ENCODE measurements at places on chromosomes 2 and 18.

DNA sequence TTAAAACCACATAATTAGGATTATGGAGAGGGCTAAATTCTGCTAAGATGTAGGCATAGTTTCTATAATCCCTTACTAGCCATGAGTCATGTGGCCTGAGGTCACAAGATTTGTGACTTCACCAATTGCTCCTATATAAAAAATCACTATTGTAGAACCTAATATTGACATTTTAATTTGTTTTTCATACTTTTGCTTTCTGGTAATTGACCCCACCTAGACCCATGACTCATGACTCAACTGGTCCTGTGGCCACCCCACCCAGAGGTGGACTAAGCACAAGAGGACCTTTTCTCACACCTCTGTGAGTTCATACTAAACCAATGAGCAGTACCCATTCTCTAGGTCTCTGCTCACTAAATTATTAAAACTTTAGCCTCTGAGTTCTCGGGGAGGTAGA lies 1567.5 kb upstream of the LRRTM1 start:
- no peak for DNase-seq

DNA sequence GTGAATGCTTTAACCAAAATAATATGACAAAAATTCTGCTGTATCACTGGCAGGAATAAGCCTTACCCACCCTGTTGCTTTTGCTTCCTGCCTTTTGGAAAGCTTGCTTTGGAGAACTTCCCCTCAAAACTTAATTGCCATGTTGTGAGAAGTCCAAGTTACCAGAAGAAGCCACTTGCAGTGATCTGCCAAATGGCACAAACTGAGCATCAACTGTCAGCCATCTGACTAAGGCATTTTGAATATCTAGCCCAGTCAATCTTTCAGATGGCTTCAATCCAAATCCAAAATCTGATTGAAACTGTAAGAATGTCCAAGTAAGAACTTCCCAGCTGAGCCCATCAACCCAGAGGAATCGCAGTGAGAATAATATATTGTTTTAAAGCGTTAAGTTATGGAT lies 216.5 kb upstream of the ZC3H15 start:
- DNase-seq, result no peak

GRCh38 chr2:232894251-232894650 lies 24.2 kb downstream of the SNORC start:
- DNase-seq, result no peak

GRCh38 chr18:24018299-24018886 lies 3.8 kb downstream of the TTC39C start:
- no peak for DNase-seq

DNA sequence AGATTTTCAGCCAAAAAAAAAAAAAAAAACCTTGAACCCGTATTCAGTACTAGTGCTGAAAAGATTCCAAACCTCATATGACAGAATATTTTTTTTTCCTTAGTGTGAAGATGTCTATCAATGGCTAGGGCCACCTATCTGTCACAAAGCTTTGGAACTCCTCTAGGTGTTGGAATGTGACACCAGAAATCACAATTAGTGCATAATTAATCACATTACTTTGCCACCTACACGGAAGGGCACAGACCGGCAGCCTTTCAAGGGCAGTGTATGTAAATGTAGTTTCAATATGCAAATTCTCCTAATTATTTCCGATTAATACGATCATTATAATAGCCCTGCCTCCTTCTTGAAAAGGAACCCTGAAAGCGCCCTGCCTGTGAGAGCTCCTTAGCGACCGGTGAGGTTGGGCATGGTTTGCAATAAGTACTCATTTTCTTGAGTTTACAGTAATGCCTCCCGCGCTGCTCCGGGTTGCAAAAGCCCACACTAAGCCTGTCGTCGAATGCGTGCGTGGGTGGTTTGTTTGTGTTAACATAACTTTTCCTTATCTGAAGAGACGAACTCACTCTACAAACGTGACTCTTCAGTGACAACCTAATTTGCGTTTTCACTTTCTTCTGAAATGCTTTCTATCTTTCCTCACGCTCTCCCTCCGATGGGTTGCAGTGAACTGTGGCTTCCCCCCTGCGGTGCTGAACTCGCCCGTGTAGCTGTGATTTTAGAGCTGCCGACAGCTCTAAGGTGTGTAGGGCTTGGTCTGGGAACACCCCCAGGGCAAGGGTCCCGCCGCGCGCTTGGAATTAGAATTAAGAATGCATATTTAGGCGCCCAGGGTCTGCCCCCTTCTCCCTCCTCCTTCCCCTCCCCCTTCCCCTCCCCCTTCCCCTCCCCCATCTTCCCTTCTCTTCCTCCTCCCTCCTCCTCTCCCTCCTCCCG lies 765 bp upstream of the ID2 start:
- DNase-seq, result peak; percentile 96

DNA sequence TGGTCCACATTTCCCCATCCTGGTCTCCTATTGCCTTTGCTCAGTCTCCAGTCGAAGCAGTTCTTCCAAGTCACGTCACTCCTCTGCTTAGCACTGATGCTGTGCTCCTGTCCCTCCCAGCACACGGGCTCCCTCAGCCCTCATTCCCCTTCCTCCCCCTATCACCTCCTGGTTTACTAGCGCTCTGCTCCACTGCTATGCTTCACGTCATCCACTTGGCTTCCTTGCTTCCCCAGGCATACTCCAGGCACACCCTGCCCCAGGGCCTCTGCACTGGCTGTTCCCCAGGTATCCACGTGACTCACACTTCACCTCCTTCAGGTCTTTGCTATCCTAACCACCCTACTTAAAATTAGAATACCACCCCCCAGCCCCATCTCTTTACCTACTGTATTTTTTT lies 269.3 kb downstream of the GLI2 start:
- no peak for DNase-seq

DNA sequence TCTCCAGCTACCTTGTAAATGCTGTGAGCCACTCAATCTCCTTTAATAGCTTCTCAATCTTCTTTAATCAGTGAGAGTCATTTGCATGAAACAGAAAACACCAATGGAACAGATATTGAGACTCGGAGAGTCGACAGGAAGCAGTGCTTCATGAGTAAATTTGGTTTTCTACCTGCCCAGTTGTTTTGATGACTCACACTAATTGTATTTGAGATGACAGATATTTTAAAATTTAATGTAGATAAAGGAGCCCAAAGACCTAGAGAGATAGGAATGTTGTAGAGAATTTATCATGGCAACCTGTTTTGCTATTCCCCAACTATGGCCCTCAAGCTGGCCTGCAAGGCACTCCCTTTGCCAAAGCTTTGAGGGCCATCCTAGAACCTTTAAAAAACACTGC lies 119.1 kb downstream of the CDC42EP3 start:
- DNase-seq, result no peak

- no peak for DNase-seq
These were observed 1.5 kb downstream of the SMCHD1 start for GRCh38 chr18:2656981-2657512.

GRCh38 chr2:37689751-37690150 lies 18.3 kb upstream of the CDC42EP3 start:
- DNase-seq, result no peak

GRCh38 chr2:172021074-172021931 lies 21.6 kb downstream of the METAP1D start:
- DNase-seq, result peak; percentile 37

DNA sequence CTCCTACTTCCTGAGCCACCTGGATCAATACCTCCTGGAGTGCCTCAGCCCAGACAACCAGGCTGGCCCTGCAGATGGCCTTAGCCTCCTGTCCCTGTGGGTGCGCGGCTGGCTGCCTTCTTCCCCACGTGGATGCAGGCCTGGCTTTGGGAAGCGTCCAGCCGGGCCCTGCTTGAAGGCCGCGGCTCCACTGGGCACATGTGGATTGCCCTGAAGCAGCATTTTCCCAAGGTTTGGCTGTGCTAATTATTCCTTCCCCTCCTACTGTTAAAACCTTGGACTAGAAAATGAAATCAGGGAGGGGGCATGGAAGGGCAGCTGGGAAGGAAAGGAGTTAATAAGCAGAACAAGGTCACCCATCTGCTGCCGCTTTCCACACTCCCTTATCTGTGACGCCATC lies 143.0 kb upstream of the GATA6 start:
- DNase-seq, result peak; percentile 96

GRCh38 chr18:51257150-51257549 lies 59.7 kb upstream of the MEX3C start:
- no peak for DNase-seq

GRCh38 chr2:156625360-156626170 lies 189.4 kb downstream of the GPD2 start:
- DNase-seq, result no peak

GRCh38 chr2:85133751-85134254 lies 611 bp downstream of the TCF7L1 start:
- peak; percentile 20 for DNase-seq

DNA sequence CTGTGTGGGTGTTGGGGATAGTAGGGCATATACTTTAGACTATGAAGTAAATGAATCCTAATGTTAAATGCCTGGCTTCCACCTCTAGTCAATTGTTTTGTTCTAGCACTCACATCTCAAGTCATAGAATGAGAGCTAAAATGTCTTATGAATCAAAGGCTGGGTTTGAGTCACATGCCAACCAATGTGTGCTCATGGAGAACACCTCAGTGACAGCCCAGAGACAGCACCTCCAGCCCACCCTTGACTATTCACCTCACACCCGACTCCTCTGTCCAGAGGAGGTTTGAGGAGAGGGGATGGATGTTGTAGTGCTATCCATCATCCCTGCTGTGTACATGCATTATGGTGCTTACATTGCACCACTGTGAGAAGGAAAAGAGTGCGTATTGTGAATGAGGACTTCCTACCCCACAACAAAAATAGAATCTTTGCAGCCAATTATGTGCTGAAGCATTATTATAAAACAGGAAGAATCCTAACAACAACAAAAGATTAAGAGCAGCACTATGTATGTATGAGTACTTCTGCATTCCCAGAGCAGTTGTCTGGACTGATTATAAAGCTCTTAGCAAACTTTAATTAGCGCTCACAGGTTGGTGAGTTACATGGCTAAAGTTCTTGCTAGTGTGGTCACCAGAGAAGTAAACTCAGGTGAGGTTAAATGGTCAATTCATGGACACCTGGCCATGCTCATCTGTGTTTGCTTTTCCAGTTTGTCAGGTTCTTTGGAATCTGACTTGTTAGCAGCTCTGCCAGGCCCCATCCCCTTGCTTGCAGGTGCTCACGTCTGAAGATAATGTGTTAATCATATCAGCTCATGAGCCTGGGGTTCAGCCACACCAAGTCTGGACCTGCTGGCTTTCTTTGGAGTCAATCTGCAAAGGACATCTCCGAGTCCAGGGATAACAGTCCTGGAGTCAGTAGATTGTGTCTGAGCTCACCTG lies 55.3 kb upstream of the NABP1 start:
- DNase-seq, result peak; percentile 58

DNA sequence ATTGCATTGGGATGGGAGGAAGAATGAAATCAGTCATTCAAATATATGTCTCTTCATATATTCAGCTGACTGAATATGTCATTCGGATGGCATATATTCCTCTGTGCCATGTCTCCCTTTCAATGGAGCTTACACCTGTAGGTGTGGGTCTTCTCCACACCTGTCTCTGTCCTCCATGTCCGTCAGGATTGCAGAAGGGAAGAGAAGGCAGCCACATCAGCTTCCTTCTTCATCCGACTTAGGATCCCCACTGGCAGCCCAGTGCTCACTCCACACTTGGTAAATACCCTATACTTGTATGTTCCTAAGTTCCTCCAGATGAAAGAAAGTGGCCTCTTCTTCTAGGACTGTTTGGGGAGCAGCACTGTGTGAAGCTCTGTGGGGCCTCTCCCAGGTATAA lies 250.1 kb downstream of the BCL2 start:
- no peak for DNase-seq

- no peak for DNase-seq
These were observed 4.6 kb downstream of the TXNL4A start for GRCh38 chr18:79983793-79984192.

DNA sequence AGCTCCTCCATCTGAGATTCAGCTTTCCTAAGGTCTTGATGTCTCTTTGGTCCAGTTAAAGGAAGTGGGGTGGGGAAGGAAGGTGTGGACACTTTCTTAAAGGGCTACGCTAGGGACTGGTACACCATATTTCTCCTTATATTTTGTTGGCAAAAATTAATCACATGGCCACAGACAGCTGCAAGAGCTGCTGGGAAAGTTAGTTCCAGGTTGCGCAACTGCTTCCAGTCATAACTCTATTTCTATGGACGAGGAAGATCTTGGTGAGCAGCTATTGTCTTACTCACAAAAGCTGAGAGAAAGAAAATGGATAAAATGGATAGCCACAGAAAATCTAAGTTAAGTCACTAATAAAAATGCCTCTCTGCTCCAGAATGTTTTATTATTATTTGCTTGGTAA lies 60.7 kb upstream of the PPM1B start:
- DNase-seq, result no peak

DNA sequence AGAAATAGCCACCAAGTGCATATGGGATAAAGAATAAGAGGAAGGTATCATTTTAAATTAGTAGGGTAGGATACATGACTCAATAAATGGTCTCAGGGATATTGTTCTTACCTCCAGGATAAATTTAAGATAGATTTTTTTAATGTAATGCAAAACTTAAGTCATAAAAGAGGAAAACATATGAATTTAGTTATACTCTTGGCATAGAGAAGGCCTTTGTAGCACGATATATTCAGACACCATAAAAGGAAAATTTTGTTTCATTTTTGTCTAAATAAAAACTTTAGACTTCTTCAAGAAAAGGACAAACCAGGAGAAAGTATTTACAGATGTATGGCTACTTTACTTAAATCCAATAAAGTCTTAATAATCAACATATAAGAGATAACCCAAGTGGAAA lies 78.5 kb upstream of the CAB39 start:
- no peak for DNase-seq

- DNase-seq, result no peak
These were observed 14.6 kb downstream of the ITM2C start for GRCh38 chr2:230879271-230879882.

DNA sequence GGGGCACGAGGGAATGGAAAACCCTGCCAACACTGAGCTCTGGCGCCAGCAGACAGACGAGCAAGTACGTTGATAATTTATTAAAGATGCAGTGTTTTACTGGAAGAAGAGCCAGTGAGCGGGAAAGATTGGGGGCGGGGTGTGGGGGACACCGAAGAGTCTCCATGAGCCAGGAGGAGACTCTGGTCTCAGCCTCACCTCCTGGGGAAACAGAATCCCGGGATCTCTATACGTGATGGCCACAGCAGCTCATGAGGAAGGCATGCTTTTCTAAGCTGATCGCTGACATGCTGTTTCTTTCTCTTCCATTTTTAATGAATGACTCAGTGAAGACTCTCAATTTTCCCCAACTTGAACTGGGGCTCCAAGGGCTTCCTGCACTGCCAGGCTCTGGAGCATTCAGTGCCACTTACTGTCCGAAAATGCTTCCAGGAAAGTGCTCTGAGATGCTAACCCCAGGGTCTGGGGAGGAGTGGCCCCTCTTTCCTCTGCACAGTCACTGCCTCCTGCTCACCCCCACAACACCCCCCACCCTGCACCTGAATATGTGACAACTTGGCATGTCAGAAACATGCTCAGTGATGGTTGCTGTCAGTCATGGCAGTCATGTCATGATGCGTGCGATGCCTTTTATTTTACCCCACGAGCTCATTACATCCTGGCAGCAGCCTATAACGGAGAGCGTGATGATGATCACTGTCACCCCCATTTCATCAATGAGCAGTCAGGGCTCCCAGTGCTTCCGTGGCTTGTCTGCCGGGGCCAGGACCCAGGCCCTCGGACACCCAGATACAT lies 164.2 kb upstream of the CAPN13 start:
- DNase-seq, result no peak

Data from NCI-H146 (cell line).